ENCODE measurements at places on chromosomes 2 and 18. TPM values are rescaled to one million over a fixed set of nuclear protein-coding genes. Genes with fewer than 3 reads are reported as not detected.

The GKN1 gene
- not detected for total RNA-seq

The DCDC2C gene
- not detected for total RNA-seq

- no peak for DNase-seq
- no peaks in the 10 kb centered on the region for H3K36me3 ChIP-seq
- no peaks in the 10 kb centered on the region for H3K4me1 ChIP-seq
- no peak overlapping the region for H3K4me3 ChIP-seq
Measured at GRCh38 chr2:172552547-172553291, 3.2 kb upstream of the PDK1 start.

- no peak overlapping the region for H3K27ac ChIP-seq
- H3K36me3 ChIP-seq, result no peaks in the 10 kb centered on the region
- no peaks in the 10 kb centered on the region for H3K27me3 ChIP-seq
Measured at GRCh38 chr18:30903566-30903965, 139.0 kb downstream of the DSC3 start.

All from aorta (tissue), 5 donors.